SHP77 treated with DMSO at 0.1 percent for 48 hours (cell line): ENCODE measurements at places on chromosomes 11 and 22.

GRCh38 chr11:68043349-68044144 lies 4.7 kb downstream of the TCIRG1 start:
- DNase-seq = peak; percentile 47

DNA sequence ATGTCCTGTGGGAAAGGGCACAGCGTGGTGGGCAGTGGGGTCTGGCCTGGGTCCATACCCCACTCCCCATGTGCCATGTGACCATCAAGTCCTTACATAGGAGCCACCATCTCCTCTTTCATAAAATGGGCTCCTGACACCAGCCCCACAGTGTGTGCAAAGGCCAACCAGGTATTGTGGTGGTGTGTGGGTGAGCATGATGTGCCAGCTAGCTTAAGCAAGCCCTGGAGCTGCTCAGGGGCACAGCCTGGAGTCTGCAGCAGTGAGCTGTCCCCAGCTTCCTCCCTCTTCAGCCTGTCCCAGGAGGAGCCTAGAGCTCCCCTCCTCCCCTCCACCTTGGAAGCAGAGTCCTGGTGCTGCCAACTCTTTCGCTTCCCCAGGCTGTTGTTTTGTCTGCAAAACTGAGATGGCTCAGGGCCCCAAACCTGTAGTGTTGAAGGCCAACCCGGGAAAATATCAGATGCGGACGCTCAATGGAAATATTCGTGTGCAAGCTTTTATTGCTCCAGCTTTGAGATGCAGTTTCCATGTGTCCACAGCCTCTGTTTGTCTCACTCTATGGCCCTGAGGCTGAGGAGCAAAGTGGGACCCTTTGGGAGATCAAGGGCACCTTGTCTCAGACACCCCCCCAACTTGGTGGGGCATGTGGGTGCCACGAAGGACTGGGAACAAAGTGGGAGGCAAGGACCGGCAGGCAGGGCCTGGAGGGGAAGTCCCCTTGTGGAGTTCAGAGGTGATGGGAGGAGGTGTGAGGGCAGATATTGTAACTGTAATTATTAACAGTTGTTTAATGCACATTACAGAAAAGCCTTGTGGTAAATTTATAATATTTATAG lies 92.6 kb downstream of the CTTN start:
- DNase-seq = no peak

DNA sequence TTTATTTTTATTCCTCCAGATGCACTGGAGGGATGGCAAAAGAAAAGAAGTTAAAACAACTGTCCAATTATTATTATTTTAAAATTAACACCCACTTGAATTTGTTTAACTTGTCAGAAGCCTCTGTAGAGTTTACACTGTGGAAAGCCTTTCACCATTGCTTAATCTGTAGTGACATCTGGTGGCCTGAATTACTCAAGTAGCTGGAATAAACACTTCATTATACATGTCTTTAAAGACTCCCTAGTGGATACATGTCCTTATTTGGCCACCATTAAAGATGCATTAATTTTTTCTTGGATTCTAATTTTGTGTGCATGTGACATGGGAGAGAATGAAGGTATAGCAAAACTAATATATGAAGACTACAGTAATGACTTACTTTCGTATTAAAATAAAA lies 1496.5 kb downstream of the FAM181B start:
- DNase-seq = no peak

- no peak for DNase-seq
These were observed 26.6 kb upstream of the RELT start for GRCh38 chr11:73349633-73350032.

DNA sequence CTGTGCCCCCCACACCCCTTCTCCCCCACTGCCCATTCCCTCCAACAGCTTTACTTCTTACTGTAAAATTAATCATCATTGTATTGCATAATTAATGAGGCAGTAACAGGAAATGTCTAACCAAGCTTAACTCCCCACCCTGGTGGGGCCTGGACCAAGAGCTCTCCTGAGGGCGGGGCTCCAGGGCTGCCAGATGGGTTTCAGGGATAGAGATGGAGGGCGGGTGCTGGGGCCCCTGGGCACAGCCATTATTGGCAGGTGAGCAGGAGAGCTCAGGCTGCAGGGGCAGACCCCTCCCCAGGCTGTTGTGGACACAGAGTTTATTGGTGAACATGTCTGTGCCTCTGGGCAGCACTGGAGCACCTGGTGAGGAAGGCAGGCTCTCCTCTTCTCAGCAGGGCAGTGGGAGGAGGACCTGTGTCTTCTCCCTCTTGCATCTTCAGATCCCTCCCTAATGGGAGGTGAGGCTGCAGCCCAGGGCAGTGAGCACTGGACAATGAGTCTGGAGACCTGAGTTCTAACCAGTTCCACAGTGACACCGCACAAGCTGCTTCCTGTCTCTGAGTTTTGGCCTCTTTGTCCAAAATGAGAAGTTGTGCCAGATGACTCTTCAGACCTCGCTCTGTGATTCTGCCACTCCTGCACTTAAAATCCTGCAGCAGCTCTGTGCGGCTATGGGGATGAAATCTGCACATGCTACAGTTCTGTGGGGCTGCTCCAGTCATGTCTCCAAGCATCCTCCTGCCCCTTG lies 233.3 kb downstream of the CEP164 start:
- DNase-seq = no peak

GRCh38 chr11:20973940-20974559 lies 304.7 kb downstream of the NELL1 start:
- no peak for DNase-seq

- no peak for DNase-seq
These were observed 374.1 kb downstream of the TENM4 start for GRCh38 chr11:79066456-79067351.

DNA sequence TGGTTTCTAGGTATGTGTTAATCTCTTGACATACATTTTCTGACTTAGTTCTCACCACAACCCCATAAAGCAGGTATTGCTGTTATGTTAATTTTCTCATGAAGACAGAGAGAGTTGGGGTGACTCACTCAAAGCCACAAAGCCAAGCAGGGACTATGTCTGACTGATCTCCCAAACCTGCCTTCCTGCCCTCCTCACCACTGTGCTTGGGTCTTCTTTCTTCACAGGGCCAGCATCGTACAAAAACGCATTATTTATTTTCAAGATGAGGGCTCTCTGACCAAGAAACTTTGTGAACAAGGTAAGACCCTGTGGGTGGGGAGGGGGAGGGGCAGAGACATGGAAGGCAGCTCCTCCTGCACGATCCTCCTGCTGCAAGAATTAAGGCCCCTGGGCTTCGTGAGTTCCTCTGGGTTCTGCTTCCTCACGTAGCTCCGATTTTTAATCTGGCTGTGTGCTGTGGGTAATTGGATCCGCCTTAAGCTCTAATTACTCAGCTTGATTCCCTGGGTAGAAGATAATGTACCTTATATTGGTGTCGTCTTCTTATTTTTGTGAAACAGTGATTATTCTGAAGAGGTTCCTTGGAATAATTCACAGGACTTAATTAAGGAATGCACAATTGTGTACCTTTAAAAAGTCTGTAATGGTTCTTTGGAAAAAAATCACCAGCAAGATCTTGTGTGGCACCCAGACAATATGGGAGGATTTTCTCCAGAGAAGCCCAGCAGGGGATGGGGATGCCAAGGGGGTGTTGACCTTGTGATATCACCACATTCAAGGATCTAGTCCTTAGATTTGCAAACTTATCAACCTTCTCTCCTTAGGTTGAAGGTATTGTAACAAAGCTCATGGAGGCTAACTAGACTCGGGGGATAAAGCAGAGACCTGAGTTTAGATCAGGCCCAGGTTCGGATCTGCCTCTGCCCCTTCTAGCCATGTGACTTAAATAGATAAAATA lies 112.9 kb downstream of the SPON1 start:
- DNase-seq = no peak

DNA sequence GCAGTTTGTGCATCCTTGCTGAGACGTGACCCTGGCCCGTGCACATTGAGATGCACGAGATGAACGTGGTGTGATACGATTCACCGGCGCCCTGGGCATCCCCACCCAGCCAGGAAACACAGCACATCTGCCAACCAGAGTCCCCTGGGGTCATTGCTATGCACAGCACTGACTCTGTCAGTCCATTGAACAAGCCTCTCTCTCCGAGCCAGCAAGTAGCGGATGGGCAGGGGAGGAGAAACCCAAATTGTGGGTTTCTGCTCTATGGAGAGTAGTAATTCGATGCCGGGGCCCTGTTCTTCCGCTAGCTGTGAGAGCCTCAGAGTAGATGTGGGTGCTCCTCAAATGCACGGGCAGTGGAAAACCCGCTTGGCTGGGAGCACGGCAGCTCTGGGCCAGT lies 85.1 kb downstream of the ARHGAP8 start:
- no peak for DNase-seq

DNA sequence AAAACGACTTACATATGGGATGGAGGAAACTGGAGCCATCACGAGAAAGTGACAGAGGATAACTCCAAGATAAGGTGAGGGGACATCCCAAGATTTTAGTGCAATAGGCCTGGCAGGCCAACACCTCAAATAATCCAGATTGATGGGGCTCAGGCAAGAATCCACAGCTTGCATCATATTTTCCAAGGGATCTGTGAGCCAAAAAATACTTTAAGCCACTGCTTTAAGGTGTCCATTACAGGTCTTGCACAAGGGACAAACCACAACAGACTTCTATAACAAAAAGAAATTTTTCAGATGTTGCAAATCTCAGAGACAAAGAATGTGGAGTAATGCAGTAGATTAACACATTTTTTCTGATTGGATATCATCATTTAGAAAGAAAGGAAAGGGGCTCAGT lies 45.6 kb downstream of the DENND5A start:
- no peak for DNase-seq

GRCh38 chr11:124915541-124916369 lies 3.3 kb upstream of the HEPN1 start:
- DNase-seq = no peak

DNA sequence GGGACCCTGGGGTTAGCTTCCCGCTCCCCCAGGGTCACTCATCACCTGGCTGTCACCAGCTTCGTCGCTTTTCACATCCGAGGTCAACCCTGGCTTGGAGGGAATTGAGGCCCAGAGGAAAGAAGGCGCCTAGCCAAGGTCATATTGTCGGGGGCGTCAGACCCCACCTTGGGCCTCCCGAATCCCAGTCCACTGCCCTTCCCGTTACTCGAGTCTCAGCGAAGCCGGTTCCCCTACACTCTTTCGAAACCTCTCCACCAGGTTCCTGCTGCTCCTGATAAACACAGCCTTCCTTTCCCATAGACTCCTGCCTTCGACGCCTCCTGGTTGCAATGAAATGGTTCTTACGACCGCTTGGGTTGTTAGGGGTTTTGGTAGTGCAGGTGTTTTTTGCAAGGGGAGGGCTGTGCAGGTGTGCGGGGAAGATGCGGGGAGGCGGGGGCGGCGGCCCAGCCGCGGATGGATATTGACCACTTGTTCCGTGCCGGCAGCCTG lies 642 bp downstream of the NAA40 start:
- no peak for DNase-seq

DNA sequence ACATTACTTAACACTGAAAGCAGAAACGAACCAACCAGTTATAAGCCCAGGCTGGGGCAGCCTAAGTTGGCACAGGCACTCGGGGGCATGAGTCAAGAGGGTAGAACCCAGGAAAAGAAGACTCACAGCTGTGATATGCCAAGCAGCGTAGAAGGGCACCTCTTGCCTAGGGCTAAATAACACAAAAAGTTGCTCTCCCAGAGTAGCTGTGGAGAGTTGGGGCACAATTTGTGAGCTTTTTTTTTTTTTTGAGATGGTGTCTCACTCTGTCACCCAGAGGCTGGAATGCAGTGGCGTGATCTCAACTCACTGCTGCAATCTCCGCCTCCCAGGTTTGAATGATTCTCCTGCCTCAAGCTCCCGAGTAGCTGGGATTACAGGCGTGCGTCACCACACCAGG lies 8.8 kb downstream of the CLMP start:
- no peak for DNase-seq

GRCh38 chr11:30143098-30143705 lies 87.6 kb upstream of the FSHB start:
- no peak for DNase-seq

DNA sequence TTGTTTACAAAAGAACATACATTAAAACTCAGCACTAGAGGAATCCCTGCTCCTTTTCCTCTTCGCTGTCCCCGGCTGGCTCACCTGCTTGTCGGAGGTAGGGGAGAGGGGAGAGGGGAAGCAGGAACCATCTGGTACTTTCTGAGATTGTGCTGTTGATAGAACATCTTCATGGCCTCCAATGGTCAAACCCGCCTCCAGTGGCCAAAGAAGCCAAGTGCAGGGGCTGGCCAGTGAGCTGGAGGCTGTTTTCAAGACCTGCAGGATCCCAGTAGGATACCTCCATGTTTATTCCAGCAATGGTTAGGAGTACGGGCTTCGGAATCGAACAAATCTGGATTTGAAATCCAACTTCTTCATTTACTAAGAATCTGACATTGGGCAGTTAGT lies 92.6 kb downstream of the PKNOX2 start:
- DNase-seq = no peak

GRCh38 chr11:126838779-126839178 lies 161.8 kb downstream of the KIRREL3 start:
- DNase-seq = no peak

DNA sequence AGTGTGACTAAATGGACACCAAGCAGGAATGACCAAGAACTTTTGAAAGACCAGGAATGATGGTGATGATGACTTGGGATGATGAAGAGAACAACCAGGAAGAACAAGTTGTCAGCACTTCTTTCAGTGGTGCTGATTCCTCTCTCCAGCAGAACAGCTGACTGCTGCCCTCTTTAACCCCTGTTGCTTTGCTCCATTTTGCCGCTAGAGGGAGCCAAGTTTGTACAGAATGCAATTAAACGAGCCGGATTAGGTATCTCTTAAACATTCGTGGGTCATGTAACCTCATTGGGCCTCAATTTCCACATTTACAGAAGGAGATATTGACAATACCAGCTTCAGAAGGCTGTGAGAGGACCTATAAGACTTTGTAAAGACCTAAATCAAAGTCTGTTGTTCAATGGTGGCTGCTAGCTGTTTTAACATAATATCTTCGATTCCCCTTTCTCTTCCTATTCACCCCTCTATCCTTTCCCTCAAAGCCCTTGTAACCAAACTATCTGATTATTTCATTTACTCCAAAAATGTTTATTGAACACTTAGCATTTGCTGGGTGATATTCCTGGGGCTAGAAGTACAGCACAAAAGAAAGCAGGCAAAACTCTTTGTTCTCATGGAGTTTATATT lies 1.9 kb downstream of the OR4S1 start:
- DNase-seq = peak; percentile 70

GRCh38 chr11:33445761-33446161 lies 188.6 kb downstream of the HIPK3 start:
- no peak for DNase-seq

- no peak for DNase-seq
These were observed 23.6 kb downstream of the DUSP8 start for GRCh38 chr11:1548221-1549070.

DNA sequence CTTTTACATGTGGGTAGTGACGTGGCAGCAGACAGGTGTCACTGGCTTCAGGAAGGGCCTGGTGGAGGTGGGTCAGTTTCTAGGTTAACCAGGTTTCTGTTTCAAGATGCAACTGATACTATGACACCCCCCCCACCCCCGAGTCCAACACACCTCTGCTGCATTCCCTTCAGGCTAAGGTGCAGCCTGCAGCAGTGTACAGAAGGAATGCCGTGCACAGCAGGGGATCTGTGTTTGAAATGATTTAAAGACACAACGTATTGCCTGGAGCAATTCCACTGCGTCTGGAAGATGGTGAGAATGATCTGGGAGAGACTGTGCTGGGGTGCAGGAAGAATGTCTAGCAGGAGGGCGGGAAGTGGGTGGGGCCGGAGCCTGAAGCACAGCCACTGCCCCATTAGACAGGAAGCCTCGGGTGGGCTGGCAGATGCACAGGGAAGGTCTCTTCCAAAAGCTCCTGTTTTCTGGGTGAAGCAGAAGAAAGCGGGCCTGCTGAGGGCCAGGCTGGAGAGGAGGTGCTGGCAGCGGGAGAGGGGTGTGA lies 11.9 kb upstream of the TESMIN start:
- no peak for DNase-seq

GRCh38 chr22:48263791-48264351 lies 1501.4 kb downstream of the TBC1D22A start:
- DNase-seq = no peak

- no peak for DNase-seq
These were observed 683.5 kb upstream of the CCDC179 start for GRCh38 chr11:23543651-23544222.
